ENCODE measurements at places on chromosomes 2 and 18.

DNA sequence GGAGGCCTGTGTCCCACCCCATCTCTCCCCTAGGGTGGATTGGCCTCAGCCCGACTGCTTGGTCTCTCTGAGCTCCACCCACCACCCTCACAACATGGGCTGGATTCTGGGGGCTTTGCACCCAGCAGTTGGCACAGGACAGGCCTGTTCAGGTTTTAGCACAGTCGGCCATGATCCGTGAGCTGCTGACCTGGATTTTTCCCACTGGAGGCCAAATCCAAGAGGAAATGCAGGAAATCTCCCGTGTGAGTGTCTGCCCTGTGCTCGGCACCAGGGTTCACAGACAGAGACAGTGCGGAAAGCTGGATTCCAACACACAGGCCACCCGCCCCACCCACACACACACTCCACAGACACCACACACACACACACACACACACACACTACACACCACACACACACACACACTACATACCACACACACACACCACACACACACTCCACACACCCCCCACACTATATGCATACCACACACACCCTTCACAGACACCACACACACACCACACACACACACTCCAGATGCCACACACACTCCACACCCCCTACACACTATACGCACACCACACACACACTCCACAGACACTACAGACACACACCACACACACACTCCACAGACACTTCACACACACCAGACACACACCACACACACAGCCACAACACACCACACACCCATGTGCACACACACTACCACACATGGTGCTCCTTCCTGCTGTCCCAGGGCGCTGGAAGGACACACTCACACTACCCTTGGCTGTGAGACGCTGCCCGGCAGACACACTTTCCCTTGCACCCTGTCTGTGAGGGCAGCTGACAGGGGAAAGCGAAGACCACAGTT lies 14.1 kb downstream of the MBP start:
- DNase-seq = no peak

DNA sequence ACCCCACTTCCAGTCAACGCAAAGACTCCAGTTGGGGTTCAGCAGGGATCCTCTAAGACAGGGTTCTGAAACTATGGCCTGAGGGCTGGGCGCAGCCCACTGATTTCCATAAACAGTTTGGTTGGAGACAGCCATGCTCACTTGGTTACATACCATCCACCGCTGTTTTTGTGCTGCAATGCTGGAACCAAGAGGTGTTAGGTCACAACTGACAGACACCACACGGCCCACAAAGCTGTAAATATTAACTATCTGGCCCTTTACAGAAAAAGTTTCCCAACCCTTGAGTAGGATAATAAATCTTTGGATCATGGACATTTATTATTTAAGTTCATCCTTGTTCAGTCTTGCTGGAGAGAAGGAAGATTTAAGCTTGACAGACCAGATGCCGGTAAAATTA lies 8.4 kb upstream of the CD226 start:
- no peak for DNase-seq

DNA sequence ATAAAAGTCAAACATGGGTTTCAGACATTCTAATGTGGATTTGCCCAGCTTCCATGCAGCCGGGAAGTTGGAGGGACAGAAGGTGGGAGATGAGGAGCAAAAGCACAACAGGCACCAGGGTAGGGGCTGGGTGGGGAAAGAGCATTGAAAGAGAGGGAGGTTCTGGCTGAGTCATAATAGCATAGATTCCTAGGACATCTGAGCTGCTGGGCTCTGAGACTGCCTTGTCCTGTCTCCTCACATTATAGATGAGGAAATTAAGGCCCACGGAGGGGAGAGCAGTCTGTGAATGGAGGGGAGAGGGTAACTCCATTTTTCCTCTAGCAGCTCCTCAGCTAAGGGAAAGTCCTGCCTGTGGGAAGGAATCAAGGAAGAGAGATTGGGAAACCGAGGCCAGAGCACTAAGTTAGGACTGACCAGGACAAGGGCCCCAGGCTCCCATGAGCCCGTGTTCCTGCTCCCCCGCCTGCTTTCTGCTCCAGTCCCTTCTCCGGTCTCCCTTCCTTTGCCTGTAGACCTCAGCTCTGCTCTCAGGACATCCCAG lies 26.2 kb downstream of the SH2D6 start:
- DNase-seq = no peak

DNA sequence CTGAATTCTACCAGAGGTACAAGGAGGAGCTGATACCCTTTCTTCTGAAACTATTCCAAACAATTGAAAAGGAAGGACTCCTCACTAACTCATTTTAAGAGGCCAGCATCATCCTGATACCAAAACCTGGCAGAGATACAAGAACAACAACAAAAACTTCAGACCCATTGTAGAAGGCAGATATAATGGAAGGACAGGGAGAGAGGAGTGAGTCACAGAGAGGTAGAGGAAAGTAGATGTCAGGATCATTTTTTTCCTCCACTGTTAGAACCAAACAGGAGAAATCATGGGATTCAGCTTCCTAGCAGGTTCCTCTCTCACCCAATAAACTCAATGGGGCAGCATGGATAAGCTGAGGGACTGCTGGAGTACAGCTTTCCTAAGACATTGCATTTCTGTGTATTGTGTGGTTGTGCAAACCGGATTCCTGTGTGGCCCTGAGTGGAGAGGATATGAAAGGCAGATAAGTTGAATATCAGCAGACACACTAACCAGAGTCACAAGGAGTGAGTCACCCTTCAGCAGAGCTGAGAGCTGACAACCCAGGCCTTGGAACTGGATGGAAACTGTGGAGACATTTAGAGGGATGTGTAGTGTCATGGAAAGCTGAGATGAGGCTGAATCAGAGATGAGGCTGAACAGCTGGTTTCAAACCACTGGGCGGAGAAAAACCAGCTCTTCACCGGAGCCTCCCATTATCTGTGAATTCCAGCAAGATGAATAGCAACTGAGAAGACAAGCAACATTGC lies 60.9 kb upstream of the MMADHC start:
- DNase-seq = peak; percentile 96

DNA sequence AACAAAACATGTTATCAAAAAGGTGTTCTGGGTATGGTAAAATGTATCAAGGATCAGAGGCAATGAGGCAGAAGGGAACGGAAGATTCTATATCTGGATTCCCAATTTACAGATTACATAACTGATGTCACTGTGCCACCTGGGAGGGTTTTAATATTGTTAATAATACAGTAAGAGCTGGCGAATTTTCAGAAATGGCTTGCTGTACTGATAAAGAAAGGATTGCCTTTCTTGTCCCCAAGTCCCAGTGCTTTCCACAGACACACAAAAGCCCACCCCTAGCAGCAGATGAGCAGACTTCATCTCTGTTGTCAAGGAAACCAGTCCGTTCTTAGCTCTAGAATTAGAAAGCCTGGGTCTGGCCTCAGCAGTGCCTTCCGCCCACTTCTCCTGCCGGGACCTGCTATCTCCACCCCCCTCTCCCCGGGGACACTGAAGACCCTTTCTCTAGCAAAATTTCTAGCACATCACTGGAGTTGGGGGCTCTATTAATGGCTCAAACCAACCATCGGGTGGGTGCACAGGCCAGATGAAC lies 34.3 kb downstream of the ADD2 start:
- DNase-seq = no peak

GRCh38 chr2:201059961-201060755 lies 11.3 kb downstream of the HYCC2 start:
- no peak for DNase-seq

DNA sequence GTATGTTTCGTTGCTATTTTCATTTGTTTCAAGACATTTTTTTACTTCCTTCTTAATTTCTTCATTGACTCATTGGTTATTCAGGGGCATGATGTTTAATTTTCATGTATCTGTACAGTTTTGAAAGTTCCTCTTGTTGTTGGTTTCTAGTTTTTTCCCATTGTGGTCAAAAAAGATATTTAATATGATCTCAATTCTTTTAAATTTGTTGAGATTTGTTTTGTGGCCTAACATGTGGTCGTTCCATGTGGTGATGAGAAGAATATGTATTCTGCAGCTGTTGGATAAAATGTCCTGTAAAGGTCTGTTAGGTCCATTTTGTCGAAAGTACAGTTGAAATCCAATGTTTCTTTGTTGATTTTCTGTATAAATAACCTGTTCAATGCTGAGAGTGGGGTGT lies 110.3 kb upstream of the MAP4K4 start:
- no peak for DNase-seq

GRCh38 chr2:96869822-96870625 lies at the start of gene SEMA4C:
Gene SEMA4C, minus strand, starts transcription at chr2:96870080. Its CDS starts 2,194 bp downstream, at chr2:96867886.
- no peak for DNase-seq

Data from amniotic stem cell (primary cell).